Nephron progenitor cell (in vitro differentiated cells): ENCODE measurements at places on chromosomes 7 and 10.

GRCh38 chr10:60246382-60246781, 143.3 kb downstream of the ANK3 start:
- no peak for DNase-seq
- H3K36me3 ChIP-seq = no peaks in the 10 kb centered on the region
- peaks cover 4% of the 10 kb centered on the region for H3K27me3 ChIP-seq
- no peak overlapping the region for H3K27ac ChIP-seq

DNA sequence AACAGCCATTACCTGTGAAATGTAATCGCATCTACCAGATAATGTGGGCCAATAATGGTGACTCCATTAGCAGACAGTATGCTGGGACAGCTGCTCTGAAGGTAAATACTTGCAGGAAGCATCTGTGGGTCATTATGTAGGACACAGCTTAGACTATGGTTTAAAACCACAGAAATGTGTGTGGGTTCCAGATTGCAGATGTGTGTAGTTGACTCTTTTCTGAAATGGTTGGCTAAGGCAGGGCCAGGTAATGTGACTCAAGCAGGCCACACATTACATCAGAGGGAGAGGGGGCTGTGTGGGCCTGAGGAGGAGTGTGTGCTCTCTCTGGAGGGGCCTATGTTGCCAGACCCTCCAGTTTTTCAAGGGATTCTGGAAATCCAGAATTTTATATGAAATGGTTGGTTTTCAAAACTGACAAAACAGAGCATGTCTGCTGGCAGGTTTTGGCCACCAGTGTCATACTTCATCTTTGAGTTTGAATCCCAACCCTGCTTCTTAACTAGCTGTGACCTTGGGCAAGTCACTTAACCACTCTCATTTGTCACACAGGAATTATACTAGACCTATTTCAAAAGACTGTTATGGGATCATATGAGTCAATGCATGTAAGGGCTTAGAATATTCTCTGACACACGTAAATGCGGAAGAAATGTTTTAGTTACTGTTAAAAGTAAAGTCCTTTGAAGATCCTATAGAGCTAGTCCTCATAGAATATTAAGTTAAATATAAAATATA, 64.5 kb downstream of the MCMBP start:
- H3K27me3 ChIP-seq = no peaks in the 10 kb centered on the region
- H3K4me3 ChIP-seq = no peak overlapping the region
- H3K36me3 ChIP-seq = peaks cover 21% of the 10 kb centered on the region
- no peak overlapping the region for H3K27ac ChIP-seq

GRCh38 chr7:135538376-135538775, 19.3 kb upstream of the NUP205 start:
- H3K4me1 ChIP-seq = no peaks in the 10 kb centered on the region
- DNase-seq = no peak
- H3K4me3 ChIP-seq = no peak overlapping the region
- H3K27ac ChIP-seq = no peak overlapping the region
- H3K27me3 ChIP-seq = no peaks in the 10 kb centered on the region
- H3K36me3 ChIP-seq = no peaks in the 10 kb centered on the region

- H3K27ac ChIP-seq = peak within 1 kb of the TSS; percentile 90
- H3K27me3 ChIP-seq = peaks cover 24% of the 10 kb centered on the region
- peak within 1 kb of the TSS; percentile 86 for H3K4me3 ChIP-seq
- peaks cover 84% of the 10 kb centered on the region for H3K4me1 ChIP-seq
- DNase-seq = peak; percentile 61
Measured at GRCh38 chr10:75431180-75432111, at the start of gene LRMDA. Gene LRMDA (plus strand): TSS chr10:75431624.

- no peak overlapping the region for H3K4me3 ChIP-seq
- no peak overlapping the region for H3K27ac ChIP-seq
- DNase-seq = no peak
- peaks cover 83% of the 10 kb centered on the region for H3K27me3 ChIP-seq
- peaks cover 27% of the 10 kb centered on the region for H3K4me1 ChIP-seq
Measured at GRCh38 chr10:86393862-86394455, 27.4 kb upstream of the GRID1 start.

DNA sequence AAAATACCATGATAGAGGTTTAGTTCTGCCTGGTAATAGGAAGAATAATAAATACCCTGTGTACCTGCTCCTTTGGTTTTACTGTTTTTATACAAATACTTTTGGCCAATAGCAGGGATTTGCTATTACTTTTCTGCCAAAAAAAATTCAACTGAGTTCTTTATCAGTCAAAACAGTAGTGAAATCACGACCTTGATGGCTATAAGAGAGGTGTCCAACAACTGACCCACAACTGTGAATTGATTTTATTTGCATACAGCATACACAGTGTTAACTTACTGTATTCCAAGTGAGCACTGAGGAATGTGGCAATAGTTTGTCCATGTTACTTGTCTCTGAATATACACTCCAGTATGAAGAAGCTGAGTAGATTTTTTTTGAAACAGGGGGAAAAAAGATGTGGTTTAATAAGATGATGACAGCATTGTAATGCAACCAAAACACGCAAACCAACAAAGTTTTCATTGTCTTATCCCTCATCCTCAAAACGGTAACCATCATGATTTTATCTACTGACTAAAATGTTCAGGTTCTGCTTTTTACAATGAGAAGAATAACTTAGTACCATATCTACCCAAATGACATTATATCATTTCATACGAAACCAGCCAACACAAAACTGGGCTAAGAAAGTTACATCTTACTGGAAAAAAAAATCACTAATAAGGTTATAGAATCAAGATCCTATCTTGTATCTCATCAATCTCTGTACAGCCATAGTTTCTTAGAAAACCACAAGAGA, 63.3 kb downstream of the GSAP start:
- no peak overlapping the region for H3K27ac ChIP-seq
- DNase-seq = no peak
- H3K27me3 ChIP-seq = no peaks in the 10 kb centered on the region
- no peak overlapping the region for H3K4me3 ChIP-seq
